ENCODE measurements at places on chromosomes 1 and 21.
A peak's percentile ranks its signal among the peaks of the same experiment; 100 is the strongest.

DNA sequence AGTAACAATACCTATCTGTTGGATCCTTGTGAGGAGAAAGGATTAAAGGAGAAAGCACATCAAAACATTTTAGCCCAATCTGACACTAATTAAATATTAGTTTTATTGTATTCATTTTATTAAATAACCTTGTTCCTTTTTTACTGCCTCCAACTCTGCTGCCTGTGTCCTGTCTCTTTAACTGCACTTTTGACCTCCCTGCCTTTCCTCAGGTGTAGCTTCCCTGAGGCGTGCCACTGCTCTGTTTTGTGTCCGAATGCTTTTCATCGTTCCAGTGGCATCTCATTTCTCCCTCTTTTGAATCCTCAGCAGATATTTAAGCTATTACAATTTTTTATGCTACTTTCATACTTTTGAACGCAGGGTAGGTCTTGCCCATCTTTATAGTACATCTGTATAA, 10.3 kb downstream of the SPRTN start:
- DNase-seq = no peak

DNA sequence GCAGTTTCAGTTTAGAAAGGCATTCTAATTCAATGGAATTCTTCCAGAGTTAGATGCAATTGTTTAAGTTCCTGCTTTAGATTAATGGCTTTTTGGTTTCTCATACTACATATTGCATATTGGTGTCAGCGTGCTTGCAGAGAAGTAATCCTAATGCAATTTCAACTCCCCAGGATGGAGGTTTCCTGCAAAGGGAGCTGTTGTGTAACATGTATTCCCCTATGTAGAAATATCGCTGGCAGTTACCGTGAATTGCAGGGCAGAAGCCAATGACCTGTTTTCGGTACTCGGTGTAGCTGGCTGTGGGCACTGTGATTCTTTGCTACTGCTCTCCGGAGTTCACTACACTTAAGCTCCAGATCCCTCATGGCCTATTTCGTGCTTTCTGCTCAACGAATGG, 256.1 kb upstream of the PTBP2 start:
- peak; percentile 62 for DNase-seq

DNA sequence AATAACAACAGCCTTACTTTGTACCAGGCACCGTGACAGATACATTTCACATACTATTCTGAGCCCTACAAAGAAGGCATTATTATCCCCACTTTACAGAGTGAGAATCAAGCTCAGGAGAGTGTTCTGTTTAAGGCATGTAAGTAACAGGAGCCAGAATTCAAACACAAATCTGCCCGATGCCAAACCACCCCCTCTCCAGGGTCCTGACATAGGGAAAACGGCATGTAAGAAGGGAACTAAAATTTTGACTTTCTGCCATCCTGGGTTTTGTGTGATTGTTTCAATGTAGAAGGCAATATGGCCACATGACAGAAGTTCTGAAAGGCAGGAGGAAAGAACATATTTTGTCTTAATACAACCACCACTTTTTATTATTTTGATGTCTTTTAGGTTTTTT, 5.5 kb downstream of the FUCA1 start:
- no peak for DNase-seq

GRCh38 chr1:89198081-89198480, 661 bp downstream of the GBP4 start:
- DNase-seq = no peak

DNA sequence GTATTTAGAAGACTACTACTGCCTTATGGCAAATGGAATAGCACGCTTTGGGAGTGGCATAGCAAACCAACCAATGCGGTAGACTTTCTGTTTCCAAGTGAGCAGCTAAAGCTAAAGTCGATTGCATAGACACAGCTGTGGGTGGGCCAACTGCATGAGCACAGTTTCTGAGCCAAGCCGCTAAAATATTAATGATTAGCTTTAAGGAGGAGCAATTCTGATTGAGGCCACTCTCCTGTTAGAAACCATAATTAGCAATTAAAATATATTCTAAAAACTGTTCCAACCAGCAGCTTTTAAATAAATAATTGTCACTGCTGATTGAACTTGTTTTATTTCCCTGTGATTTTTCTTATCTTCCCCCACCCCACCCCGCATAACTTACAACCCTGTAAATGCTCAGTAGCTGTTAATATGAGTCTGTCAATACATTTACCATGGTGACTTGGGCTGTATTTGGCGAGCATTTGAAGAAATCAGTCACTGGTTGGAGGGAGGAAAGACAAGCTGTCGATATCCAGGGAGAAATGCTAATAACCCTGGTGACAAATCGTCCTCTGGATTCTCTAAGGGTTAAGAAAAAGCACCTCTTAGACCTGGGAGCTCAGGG, 32.2 kb downstream of the RNF220 start:
- DNase-seq = no peak

GRCh38 chr1:9020305-9020704, 5.9 kb downstream of the SLC2A7 start:
- DNase-seq = no peak

- DNase-seq = peak; percentile 83
Measured at GRCh38 chr1:55446351-55446750, 231.2 kb upstream of the USP24 start.

DNA sequence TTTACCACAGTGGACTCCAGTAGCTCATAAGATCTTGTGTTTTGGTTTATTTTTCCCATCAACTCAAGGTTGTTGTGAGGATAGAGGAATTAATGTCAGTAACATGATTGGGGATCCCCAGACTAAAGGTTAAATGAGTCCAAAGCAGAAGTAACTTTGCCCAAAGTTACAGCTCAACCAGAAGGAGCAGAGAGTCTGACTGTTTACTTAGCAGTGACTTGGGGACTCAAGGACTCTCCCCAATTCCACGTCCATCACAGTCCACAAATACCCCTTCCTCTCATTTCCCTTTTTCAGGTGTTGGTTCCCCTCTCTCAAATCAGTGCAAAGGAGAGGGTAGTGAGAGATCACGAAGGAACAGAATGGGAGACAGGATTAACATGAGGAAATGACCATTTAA, 4.0 kb upstream of the ETV3 start:
- DNase-seq = no peak

- DNase-seq = peak; percentile 36
Measured at GRCh38 chr21:45699966-45700365, 56.4 kb downstream of the PCBP3 start.

- no peak for DNase-seq
Measured at GRCh38 chr1:197972406-197972805, 55.2 kb downstream of the LHX9 start.

DNA sequence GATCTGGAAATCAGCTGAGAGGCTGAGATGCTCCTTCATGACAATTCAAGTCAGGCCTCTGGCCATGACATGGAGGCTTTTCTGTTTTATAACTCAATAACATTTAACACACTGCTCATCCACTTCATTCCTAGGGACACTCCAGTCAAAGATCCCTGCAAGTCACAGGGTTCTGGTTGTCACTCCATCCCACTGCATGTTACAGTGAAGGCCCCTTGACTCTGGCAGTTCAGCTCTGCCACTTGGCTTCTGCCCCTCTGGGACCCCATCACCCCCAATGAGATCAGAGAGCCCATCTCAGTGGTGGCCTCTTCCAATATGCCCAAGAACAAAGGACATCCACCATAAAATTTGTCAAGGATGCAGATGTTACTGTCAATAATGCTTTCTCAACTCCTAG, 10.0 kb upstream of the FAM110D start:
- no peak for DNase-seq

DNA sequence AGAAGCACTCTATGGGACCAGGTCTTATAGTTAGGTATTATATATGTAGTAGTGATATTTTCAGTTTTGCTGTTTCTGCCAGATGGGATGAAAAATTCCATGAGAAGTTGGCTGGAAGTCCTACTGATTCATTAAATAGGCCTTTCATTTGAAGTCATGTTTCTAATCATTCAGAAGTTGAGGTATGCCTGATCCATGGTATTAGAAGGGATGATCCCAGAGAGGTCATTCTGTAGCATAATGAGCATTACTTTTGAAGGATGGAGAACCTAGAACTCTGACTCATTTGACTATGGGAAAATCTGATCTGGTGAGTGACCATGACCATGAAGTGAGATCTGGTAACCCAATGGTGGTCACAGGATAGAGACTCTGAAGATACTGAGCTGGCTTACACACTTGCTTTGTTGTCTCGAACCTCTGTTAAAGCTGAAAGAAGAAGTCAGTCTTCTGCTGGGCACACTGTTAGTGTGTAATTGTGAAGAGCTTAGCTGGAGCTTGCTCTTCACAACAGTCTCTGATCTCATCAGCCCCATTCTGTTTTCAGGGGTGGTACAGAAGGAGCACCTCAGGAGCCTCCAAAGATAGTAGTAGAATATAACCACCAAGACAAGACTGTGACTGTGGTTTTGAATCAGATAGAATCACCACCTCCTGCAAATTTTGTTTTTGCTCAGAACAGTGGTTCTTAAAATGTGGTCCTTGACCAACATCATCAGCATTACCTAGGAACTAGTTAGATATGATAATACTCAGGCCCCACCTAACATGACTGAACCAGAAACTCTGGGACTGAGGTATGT, 9.0 kb downstream of the MGST3 start:
- DNase-seq = no peak

DNA sequence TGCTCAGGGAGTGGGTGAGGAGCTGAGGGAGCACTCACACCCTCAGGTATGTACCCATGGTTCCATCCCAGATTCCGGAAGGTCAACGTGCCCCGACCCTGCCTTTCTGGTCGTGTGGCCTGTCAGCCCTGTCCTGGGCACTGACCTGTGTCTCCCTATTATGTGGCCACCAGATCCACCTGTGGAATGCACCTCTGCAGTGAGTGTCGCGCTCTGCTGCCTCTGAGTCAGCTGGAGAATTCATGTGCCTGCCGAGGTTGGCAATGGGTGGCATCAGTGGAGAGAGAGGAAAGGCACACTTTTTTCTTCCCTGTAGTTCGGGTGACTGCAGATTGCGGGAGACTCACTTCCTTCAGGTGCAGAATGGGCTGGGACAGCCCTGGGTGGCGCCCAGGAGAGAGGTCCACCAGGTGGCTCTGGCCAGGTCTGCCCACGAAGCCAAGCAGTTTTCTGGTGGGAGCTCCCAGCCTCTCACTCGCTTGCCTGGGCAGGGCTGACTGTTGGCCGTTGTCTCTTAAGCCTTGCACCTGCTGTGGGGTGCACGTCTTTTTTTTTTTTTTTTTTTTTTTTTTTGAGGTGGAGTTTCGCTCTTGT, 176.1 kb upstream of the TMEM51 start:
- no peak for DNase-seq

- no peak for DNase-seq
Measured at GRCh38 chr1:111509997-111510375, 6.6 kb upstream of the ADORA3 start.

DNA sequence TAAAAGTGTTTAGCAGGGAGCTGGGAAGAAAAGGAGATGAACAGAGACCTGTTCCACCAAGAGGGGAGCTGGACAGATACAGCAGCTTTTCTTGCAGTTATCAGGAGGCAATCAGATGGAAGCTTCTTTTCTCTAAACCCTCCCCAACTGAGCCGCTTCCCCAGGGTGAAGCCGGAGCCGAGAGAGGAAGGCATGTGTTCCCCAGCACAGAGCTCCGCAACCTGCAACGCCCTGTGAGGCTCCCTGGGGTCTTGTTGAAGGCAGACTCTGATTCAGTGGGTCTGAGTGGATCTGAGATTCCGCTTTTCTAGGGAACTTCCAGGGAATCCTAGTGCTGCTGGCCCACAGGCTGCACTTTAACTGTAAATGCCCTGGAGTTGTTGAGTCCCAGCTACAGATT, 139.1 kb upstream of the COA6 start:
- no peak for DNase-seq

GRCh38 chr1:37255136-37255795, 219.1 kb upstream of the ZC3H12A start:
- DNase-seq = peak; percentile 16

GRCh38 chr1:51669816-51670215, 52.9 kb downstream of the OSBPL9 start:
- no peak for DNase-seq

- no peak for DNase-seq
Measured at GRCh38 chr1:88039240-88039639, 644.8 kb upstream of the PKN2 start.

DNA sequence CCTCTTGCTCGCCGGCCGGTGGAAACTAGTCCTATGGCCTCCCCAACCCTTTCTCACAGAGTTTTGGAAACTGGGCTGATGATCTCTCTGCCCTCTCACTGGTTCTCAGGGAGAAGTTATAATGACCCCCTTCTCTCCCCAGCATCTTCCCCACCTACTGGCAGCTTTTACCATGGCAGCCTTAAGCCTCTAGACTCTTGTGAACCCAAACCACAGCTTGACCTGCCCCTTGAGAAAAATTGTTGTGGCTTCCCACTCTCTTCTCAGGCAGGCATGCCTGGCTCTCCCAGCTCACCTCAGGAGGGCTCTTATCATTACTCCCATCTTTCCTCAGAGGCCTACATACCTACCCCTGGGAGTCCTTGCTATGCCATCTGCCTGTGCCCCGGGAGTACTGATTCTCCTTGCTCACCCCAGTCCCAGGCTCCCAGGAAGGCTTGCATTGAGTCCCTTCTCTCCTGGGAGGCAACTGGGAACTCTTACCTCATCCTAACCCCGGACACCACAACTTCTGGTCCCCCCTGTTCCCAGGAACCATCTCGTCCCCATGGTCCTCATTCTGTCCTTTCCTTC, 1.6 kb downstream of the NSUN4 start:
- DNase-seq = peak; percentile 46

GRCh38 chr1:115314765-115315164, 23.3 kb downstream of the NGF start:
- peak; percentile 86 for DNase-seq

DNA sequence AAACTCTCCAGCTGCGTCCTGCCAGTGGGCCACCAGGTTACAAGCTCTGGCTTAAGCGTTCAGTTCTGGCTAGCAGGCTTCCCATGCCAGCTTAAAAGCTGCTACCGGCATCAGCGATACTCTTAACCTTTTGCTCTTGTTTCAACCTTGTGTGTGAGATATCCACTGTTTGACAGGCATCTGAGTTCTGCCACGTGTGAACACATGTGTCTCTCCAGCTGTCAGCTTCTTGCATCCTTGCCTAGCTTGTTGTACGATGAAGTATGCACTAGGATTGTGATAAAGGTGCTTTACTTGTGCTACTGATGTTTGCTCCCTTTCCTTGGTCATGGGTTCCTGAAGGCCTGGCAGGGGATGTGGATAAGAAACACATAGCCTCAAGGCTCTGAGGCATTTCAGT, 201.6 kb downstream of the PRDM2 start:
- DNase-seq = no peak

DNA sequence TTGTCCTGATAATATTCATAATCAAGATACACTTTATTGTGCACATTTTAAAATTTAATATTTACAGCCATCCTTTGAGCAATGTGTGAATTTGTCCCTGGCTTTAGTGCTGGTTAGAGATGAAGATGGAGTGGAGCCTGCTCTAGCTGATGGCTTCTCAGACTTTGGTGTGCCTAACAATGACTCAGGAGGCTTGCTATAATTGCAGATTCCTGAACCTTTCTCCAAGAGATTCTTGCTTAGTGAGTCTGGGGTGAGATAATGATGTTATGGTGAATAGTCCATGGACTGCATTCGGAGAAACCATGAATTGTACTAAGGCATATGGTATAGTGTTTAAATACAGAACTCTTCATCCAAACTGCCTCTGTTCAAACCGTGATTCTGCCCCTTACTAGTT, 307.1 kb downstream of the PAPPA2 start:
- DNase-seq = no peak
